Hypothalamus (tissue), 51 donors: ENCODE measurements at places on chromosomes 7 and 10.

DNA sequence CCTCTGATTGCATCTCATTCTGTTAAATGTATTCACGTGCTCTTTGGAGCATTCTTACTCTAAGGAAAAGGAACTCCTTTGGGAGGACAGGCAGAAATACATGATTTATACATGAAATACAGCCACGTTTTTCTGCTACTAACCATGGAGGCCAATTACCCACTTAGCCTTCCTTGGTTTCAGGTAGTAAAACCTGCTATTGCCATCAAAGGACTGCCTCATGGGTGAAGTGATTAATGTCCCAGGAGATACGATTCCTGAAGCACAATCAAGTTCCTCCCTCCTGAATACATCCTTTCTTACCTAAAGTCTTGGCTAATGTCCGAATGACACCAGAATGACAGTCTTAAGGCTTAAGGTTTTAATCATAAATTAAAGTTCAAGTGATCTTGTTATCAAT is 58.5 kb upstream of the PIK3CG start:
- no peak for DNase-seq

GRCh38 chr10:64630534-64630933 is 1109.3 kb downstream of the REEP3 start:
- DNase-seq: no peak

GRCh38 chr10:47374611-47375536 is 9.2 kb downstream of the ZNF488 start:
- no peak for DNase-seq

DNA sequence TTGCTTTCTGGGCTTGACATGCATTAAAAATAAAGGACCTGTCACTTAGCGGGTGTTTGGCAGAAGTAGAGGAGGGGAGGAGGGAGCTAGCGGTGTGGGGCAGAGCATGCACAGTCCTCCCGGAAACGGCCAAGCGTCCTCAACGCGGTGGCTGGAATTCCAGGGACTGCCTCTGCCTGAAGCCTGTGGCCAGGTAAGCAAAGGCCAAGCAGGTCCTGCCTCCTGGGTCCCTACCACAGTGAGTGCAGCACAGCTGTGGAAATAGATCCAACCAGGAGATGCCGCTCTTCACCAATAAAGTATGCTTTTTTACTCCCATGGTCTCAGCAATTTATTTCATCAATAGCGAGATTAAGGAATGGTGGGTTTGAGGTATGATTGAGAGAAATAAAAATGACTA is 323.4 kb downstream of the WDR37 start:
- no peak for DNase-seq

DNA sequence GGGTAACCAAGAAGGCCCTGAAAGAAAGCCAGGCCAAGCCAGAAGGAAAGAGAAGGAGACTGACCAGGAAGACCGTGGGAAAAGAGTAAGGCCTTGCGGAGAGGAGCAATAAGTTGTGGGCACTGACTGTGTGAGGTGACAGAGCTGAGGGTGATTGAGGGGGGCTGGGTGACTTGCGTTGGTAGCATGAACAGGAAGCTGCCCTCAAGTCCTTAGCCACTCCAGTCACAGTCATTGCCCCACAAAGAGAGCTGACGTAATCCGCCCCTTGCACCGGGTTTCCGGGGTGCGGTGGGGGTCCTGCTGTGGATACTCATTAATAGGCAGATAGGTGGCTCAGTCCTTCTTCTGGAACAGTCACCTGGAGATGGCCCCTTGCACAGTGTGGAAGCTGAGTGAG is 16.1 kb upstream of the DMBT1 start:
- DNase-seq: no peak

DNA sequence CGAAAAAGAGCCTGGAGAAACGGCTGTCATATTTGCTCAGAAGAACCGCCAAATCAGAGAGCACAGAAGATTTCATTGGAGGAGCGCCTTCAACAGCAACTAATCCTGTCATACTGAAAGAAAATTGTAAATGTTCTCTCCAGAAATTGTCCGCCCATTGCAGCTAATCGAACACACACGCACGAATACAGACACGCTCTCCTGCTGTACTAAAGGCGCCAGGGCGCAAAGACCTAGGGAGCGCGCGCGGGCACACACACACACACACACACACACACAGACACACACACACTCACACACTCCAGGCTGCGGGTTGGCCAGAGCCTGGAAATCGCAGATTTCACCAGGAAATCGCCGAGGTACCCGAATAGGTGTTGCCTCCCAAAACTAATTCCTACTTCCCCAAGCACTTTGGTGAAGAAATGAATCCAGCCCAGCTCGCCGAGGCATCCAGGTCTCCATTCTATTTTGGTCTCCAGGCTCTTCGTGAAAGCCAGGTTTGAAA is at the start of gene CHRM2:
Gene CHRM2, plus strand, starts transcription at position 157 of the 505 bp plus-strand sequence. CDS start 146,214 bp downstream, outside the sequence.
- no peak for DNase-seq

GRCh38 chr10:88131511-88132139 is 268.2 kb downstream of the PTEN start:
- no peak for DNase-seq
